ENCODE measurements at places on chromosomes 1 and 21.

- no peak for DNase-seq
Measured at GRCh38 chr1:199976496-199977144, 50.9 kb upstream of the NR5A2 start.

GRCh38 chr1:235019961-235020360 lies 108.7 kb downstream of the TOMM20 start:
- no peak for DNase-seq

GRCh38 chr1:202015662-202015937 lies 5.2 kb downstream of the ELF3 start:
- no peak for DNase-seq

DNA sequence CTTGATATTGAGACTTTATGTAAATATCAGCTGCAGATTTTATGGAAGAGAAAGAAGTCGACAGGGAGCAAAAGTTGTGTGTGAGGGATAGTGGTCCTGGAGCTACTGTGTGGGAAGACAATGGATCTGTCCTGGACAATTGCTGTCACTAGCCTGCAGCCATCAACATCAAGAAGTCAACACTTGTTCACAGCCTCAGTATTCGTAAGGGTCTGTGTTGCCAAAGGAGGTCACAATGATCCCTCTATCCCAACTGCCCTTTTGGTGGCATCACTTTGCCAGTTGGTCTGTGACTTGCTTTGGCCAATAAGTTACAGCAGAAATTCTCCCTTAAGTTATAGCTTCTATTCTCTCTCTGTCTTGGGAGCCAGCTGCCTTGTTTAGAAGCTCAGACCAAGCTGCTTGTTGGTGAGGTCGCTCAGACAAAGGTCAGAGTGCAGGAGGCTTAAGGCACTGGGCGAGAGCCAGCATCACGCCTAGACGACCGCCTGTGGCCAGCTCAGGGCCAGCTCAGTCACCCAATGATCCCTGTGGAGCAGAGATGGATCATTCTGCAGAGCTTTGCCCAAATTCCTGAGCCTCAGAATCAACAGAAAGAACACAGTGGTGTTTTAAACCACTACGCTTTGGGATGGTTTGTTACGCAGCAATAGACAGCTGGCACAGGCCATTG lies 134.9 kb downstream of the RHOU start:
- no peak for DNase-seq

DNA sequence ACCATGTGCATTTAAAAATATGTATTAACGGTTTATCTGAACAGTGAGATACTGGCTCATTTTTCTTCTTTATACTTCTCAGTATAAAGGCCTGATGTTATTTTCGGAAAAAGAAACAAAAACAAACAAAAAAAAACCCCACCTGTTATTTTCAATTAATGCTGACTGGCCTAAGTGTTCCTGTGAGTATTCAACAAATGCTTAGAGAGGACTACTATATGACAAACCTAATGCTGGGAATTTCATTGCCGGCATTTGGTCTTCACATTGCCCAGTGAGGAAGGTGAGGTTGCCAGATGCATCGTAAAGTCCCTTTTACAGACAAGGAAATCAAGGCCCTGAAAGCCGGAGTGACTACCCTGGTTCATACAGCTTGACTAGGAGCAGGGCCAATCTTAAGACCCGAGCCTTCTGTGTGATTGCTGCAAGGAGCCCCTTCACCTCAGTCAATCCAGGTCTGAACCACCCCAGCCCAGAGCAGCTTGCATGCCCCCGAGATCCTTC lies 599 bp downstream of the MRPL24 start:
- DNase-seq = no peak

DNA sequence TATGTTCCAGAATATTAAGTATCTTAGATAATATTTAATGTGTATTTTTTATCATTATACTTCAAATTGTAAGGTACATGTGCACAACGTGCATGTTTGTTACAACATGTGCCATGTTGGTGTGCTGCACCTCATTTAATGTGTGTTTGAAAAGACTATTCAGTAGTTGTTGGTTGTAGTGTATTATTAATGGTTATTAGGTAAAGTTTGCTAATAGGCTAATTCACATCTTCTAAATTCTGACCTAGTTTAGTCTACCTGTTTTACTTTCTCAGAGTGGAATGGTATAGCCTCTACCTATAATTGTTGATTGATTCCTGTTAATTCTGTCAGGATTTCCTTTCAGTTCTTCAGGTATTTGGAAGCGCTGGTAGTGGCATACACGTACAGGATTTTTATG lies 153.0 kb downstream of the NCAM2 start:
- no peak for DNase-seq

GRCh38 chr1:159581422-159581821 lies 6.2 kb upstream of the APCS start:
- DNase-seq = no peak

DNA sequence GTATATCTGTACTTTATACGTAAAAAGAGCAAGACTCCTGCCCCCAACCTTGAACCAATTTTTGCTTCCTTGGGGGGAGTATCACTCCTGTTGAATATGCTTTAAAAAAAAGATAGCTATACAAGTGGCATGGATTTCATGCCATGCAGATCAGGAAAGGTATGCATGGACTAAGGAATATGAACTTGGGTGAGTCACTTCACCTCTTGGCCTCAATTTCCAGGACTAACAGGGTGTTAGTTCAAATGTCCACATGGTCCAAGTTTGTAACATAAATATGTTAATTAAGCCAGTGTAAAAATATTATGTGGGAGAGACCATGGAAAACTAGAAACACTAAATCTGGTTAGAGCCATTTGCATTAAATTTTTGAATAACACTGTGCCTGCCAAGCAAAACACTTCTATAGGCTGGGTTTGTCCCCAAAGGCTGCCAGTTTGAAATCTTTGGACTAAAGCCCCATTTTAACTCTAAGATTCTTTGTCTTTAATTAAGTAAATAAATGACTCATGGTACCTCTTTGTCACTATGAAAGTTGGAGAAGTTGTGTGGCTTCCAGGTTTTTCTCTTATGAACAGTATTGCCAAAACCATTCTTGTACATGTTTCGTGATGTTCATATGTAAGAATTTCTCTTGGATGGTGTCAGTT lies 33.1 kb downstream of the FAM177B start:
- DNase-seq = no peak

DNA sequence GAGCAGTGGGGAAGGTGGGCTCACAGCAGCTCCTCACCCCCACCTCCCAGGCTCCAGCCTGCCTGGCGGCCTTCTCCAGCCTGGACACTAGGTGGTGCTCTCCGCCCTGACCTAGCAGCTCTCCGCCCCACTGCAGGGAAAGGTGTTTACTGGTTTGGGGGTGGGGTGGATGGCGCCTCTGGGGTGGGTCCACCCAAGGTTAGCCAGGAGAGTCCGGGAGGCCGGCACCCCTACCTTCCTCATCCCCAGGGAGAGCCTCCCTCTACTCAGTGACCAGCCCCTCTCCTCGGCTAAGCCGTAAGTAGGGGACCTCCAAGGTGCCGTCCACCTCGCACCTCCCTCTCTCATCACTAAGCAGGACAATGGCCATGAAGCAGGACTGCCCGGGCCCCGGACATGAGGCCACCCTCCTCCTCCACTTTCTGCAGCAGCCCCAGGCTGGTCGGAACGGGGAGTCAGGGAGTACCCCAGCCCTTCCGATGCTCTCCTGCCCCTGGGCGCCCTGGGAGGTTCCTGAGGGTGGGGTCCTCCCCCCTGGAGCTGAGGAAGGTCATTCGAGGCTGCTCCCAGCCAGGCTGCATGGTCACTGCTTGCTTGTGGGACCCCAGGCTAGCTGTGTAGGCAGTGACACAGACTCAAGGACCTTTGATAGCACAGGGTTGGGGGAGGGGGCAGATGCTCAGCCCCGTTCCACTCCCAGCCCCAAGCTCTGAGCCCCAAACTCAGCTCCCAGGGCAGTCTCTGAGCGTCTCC lies 101.4 kb upstream of the VAMP3 start:
- no peak for DNase-seq

DNA sequence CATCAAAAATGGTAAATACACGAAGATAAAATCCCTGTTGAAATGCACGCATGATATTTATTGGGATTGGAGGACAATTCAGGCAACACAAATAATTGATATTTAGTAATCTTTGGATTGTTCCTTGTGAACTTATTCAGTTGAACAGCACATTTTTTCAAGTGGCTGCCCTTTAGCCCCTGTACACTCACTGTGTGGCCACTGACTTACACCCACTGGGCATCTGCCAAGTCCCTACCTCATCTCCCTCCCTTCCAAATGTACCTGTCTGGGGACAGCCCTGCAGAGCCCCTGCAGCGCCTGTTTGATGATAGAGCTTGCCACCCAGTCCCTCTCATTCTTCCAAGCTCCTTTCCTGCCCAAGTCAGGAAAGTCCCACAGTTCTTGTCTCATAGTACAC lies 154.3 kb downstream of the GLUL start:
- DNase-seq = no peak

DNA sequence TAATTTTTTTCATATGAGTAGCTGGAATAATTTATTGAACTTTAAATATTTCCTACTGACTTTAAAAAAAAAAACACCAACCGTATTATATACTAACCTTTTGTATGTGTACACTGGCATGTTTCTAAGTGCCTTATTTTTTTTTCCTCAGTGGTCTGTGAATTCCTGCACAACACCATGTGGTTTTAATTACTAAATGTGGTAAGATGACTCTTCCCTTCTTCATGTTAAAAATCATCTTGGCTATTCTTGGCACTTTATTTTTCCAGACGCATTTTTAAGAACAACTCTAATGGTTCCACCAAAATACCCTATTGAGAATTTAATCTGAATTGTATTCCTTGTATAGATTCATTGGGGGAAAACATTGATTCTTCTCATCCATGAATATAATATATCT lies 28.4 kb downstream of the PPP2R5A start:
- DNase-seq = no peak

GRCh38 chr1:98103617-98104285 lies 182.9 kb upstream of the DPYD start:
- no peak for DNase-seq

- DNase-seq = no peak
Measured at GRCh38 chr1:27891196-27891889, 19.0 kb downstream of the THEMIS2 start.

GRCh38 chr1:98766255-98766654 lies 104.7 kb downstream of the SNX7 start:
- DNase-seq = no peak

DNA sequence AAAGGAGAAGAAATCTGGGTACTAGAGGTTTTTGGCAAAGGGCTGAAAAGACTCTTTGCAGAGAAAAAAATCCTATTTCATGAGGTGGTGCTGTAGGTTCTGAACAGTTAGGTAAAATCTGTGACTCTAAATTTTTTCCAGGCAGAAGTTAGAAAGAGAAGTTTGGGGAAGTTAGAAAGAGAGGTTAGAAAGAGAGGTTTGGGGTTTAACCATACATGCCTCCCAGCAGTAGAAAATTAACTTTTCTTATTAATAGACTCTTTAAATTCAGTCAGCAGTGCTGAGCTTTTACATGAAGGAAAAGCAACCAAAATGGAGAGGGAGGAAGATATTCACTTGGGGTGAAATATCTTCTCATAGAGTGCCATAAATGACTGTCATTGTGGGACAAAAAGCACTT lies 12.2 kb downstream of the AMY1C start:
- no peak for DNase-seq

- no peak for DNase-seq
Measured at GRCh38 chr1:156836041-156836654, 19.5 kb upstream of the SH2D2A start.

DNA sequence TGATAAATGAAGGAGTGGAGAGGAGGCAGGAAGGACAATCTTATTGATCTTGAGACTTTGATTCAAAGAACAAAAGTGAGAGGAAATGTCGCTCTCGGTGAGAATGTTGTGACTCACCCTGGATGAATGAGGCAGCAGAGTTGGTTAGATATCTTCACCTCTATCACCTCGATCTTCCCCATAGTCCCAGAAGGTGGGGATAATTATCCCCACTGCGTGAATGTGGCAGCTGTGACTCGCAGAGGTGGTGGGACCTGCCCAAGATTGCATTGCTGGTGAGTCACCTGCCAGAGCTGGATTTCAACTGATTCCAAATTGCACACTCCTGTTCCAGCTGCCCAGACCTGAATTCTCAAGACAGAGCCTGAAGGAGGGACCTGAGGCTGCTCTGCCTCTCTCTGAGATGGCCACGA lies 105.0 kb downstream of the MATN1 start:
- no peak for DNase-seq

GRCh38 chr1:15974855-15975254 lies 1.0 kb downstream of the ZBTB17 start:
- DNase-seq = no peak

- no peak for DNase-seq
Measured at GRCh38 chr1:220692436-220693228, 2.5 kb downstream of the C1orf115 start.
